ENCODE measurements at places on chromosomes 2 and 18. TPM values are rescaled to one million over a fixed set of nuclear protein-coding genes. Genes with fewer than 3 reads are reported as not detected.

The HOXD12 gene
- total RNA-seq = not detected

The MDH1B gene
- 0.28 TPM for total RNA-seq

The POU3F3 gene
- total RNA-seq = not detected

The CGREF1 gene
- 1.0 TPM for total RNA-seq

The LRATD1 gene
- 27.0 TPM for total RNA-seq

The DSG4 gene
- not detected for total RNA-seq

The IWS1 gene
- 67.7 TPM for total RNA-seq

The SETBP1 gene
- total RNA-seq = 5.3 TPM

The SOS1 gene
- 8.9 TPM for total RNA-seq

The NEURL3 gene
- not detected for total RNA-seq
